Fibroblast of upper back skin (primary cell): ENCODE measurements at places on chromosomes 4 and X.

- DNase-seq = no peak
Measured at GRCh38 chr4:22884157-22884556, 191.4 kb downstream of the GBA3 start.

GRCh38 chrX:143988356-143988755 is 104.5 kb downstream of the UBE2NL start:
- no peak for DNase-seq

DNA sequence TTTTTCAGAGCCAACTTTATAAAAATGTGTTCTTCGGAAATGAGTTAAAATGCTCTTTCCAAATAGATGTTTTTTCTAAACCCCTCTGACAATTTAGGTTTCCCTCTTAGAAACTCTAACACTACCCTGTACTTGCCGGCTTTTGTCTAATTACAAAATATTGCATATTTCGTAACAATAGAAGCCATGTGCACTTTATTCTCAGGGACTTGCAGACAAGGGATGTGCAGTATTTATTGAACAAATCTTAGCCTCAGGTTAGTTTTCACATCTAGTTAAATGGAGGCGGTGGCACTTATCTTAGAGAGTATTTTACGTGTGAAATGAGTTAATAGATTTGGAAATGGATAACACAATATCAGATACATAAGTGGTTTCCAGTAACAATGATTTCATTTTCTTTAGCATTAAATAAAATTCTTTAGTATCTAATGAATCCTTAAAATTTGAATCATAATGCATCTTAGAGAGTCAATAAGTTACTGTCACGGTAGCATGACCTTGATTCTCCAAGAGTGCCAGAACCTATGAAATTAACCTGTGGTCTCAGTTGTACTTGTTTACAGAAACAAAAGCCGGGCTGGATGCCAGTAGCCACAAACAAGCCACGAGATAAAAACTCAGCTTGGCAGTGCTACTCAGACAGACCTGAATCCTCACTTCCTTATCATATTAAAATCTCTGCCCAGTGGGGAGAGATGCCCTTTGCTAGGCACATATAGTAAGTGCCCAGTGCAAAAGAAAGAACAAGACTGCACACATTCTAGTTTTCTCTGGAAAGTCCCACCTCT is 772 bp upstream of the PABPC4L start:
- DNase-seq = no peak

- DNase-seq = no peak
Measured at GRCh38 chr4:104457308-104457981, 37.2 kb downstream of the CXXC4 start.

GRCh38 chr4:16079046-16079445 is 4.8 kb downstream of the PROM1 start:
- no peak for DNase-seq
